ENCODE measurements at places on chromosomes 5 and 9.

- no peak for DNase-seq
These were observed 3.6 kb downstream of the BRIX1 start for GRCh38 chr5:34919077-34919476.

- no peak for DNase-seq
These were observed 77.4 kb downstream of the RANBP17 start for GRCh38 chr5:170939178-170939577.

DNA sequence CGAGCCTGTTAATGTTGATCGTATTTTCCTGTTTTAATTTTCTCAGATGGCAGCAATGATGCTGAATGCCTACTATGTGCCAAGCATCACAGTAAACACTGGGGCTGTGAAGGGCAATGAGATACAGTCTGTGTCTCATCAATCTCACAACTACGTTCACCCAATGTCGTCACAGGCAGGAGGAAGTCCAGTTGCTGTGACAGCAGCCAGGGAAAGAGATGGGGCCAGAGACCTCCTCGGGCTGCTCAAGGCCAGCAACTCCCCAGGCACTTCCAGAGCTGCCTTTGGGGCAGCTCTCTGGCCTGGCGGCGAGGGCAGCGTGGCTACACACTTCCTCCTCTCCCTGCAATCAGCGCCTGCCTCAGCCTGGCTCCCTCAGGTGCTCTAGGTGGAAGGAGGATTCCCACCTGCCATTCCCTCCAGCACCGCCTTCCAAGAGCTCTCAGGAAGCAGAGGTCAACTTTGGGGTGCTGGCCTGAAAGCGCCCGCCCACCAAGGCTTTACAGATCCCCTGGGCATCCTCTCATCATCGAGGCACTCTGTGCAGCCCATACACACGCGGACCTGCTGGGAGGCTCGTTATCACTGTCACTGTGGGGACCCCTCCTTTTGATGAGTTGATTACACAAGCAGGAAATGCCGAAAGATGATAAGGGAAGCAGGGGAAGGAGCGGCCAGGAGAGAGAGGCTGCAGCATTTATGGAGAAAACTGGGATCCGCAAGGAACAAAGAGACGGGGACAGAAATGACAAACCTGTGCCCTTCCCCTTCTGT lies 159.2 kb downstream of the ZDHHC21 start:
- no peak for DNase-seq

DNA sequence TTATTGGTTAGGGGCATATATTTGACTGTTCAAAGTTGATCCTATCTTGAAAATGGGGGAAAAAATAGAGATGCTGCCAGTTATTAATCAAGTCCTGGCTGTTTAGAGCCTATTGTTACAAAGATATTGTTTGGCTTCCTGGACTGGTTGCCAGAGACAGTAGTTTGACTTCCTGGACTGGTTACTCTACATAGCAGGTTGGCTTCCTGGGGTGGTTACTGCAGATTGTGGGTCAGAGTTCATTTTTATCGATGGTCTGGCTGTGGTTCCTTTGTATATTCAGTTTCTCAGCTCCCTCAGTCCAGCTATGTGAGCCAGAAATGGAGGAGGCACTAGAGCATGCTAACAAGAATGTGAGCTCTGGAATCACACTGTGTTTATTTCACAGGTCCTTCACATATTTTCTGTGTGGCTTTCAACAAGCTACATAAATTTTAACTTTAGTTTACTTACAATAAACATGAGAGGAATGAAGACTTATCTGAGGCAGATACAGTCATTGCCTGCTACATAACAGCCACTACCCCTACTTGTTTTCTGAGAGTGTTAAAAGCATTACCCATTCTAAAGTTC lies 137.6 kb downstream of the TRPM3 start:
- no peak for DNase-seq

- DNase-seq: no peak
These were observed 44.9 kb upstream of the CDH18 start for GRCh38 chr5:20032896-20033295.
